ENCODE measurements at places on chromosomes 4 and X. TPM values are rescaled to one million over a fixed set of nuclear protein-coding genes. Genes with fewer than 3 reads are reported as not detected.

- no peak for DNase-seq
These were observed 371.7 kb downstream of the BCOR start for GRCh38 chrX:39725928-39726619.

DNA sequence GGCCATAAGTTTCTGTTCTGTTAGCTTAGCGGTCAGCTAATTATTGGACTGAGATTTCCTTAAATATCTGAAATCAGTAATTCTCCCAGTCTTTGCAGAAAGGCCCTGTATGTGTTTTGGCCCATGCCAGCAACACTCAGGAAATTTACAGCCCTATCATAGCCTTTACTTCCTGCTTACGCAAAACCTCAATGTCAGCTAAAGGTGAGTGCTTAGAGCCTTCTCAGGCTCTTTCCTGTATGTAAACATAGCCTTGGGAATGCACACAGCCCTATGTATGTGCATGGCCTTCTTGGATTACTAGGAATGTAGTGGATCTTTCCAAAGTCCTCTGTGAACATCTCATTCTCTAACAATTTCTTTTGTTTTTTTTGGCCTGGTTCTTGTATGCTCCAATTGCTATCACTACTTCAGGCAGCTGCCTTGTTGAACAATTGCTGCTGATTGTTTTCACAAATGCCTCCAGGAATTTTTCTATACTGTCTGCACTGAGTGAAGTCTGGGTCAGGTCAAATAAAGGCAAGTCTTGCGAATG lies 200.0 kb downstream of the PPP1R2C start:
- no peak for DNase-seq

DNA sequence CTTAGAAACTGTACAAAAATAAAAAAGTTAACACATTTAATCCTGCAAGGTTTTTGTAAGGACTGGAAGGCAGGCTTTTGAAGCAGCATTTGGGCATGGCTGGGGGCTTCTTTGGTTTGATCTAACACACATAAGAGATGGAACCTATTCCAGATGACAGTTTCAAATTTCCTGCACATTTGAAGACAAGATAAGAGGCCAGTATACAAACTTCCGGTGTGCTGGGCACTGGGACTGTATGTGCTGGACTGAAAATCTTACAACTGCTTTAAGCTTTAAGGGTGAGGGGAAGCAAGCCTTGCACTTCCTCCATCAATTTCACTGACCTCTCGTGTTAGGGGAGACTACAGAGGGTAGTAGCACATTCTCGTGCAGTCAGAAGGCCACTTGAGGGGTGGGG lies 122.9 kb downstream of the AMMECR1 start:
- no peak for DNase-seq

GRCh38 chrX:130245441-130245840 lies 23.3 kb downstream of the ZNF280C start:
- DNase-seq: no peak

DNA sequence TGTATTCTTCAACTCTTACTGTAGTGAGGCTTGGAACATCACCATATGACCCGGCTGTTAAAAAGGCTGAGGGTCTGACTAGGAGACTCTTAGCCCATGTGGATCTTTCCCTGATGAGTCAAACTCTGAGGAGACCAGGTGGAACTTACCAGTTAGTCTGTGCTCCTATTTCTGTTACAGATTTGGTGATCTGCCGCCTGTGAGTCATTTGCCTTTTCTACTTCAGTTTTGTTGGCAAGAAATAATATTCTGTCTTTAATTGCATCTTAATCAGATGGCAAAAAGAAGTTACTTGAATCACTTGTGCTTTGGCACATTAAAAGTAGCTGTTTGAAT lies 48.4 kb downstream of the MTM1 start:
- no peak for DNase-seq

- no peak for DNase-seq
These were observed 145.2 kb upstream of the SCML1 start for GRCh38 chrX:17592117-17592516.

GRCh38 chr4:12588582-12588981 lies 895.6 kb downstream of the RAB28 start:
- DNase-seq: no peak

EFHC2 gene
- 0.68 TPM for total RNA-seq

Data from H9 (cell line).